Muscle of leg (tissue), 16 donors: ENCODE measurements at places on chromosomes 5 and 9. TPM values are rescaled to one million over a fixed set of nuclear protein-coding genes. Genes with fewer than 3 reads are reported as not detected.

- DNase-seq = no peak
These were observed 563.9 kb upstream of the TLE4 start for GRCh38 chr9:79007701-79008483.

GRCh38 chr5:123617561-123617960 lies 105.6 kb downstream of the CSNK1G3 start:
- no peak for DNase-seq

DNA sequence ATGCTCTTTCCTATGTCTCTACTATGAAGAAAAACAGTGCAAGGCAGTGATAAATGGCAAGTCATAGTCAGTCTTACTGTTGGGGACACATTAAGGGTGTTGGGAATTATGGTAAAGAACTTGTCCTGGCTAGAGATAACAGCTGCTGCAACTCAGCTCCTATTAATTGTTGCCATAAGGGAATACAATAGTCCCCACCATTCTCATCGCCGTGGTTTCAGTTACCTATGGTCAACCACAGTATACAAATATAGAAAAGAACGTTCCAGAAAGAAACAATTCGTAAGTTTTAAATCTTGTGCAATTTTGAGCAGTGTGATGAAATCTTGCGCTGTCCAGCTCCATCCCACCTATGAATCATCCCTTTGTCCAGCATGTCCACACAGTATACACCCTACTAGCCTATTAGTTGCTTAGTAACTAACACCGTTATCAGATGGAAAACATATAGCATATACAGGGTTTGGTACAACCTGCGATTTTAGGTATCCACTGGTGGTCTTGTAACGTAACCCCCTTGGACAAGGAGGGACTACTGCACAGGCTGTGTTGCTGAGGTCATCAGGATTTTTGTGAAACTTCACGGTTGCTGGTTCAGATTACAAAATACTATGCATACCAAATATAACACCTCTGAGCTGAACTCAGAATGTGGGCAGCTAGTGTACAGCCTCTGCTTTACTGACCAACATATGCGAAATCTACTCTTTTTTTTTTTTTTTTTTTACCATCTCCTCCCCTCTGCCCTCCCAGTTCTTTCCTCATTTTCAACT lies 53.5 kb downstream of the ZFR start:
- no peak for DNase-seq

GRCh38 chr9:96117398-96118080 lies 184.4 kb downstream of the HSD17B3 start:
- no peak for DNase-seq

DNA sequence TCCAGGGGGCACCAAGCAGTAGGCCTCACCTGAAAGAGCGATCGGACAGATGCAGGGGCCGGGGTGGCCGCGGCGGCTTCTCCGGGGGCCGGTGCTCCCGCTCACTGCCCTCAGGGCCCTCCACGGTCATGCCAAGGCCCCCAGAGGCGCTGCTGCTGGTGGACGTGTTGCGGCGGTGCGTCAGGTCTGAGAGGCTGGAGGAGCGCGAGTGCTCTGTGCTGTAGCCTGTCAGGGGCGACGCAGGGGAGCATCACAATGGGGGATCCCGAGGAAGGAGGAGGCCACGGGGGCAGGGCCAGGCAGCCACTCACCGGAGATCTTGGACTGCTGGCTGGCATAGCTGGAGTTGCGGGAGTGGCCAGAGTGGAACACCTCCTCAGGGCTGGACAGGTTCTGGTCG lies 7.7 kb upstream of the DPM2 start:
- DNase-seq = no peak

DNA sequence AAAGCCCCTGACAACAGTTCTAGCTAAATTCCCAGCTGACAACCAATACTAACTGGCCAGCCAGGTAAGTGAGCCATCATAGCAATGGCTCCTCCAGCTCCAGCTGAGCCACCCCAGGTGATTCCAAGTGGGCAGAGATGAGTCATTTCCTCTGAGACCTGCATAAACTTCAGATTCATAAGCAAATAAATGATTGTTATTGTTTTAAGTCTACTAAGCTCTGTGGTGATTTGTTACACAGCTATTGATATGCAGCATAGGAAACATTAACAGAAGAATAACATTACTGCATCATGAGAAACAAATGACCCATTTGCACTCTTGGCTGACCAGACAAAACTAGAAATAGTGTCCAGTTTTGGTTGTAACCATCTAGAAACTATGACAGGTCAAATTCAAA lies 60.3 kb downstream of the TTC39B start:
- no peak for DNase-seq

GRCh38 chr9:83220730-83221129 lies 157.8 kb upstream of the RASEF start:
- no peak for DNase-seq

GRCh38 chr9:90778746-90779145 lies 22.9 kb upstream of the SYK start:
- DNase-seq = no peak

DNA sequence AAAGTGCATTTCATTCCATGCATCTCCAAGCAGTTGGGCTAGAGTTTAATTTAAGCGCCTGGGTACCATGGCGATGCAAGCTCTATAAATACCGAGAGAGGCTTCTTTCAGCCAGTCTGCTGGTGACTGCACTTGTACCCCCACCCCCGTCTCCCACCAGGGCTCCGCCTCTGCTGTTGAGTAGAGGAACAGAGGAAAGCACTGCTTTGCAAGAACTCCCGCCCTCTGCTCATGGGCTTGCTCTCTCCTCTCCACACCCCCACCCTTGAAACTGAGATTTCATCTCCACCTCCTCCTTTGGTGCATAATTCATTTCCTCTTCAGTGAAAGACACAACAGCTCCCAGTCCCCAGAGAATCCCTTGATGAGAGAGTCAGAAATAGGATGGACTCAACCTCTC lies 5.1 kb upstream of the WWC1 start:
- no peak for DNase-seq

DNA sequence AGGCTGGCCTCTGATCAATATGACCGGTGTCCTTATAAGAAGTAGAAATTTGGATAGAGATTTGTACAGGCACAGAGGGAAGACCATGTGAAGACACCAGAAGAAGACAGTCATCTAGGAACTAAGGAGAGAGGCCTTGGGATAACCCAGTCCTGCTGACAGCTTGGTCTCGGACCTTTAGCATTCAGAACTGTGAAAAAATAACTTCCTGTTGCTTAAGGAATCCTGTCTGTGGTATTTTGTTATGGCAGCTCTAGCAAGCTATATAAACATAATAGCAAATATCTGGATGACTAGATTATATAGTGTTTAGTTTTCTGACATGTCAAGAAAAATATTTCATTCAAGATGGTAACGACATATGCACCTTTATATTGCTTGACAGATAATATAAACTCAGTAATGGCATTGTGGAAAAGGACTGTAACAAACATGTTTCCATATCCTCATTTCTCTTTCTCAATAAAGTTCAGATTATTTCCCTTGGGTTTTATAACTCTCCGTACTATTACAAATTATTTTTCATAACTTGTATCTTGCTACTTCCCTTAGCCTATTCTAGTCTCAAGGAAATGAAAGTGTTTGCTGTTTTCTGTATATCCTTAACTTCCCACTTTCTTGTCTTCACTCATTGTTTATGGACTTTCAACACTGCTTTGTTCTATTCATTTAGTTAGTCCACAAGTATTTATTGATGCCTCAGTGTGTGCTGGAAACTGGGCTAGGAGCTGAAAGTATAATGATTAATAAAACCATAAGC lies 62.4 kb downstream of the KIAA1958 start:
- DNase-seq = peak; percentile 28

GRCh38 chr9:109466623-109467590 lies 31.2 kb downstream of the PTPN3 start:
- DNase-seq = no peak

DNA sequence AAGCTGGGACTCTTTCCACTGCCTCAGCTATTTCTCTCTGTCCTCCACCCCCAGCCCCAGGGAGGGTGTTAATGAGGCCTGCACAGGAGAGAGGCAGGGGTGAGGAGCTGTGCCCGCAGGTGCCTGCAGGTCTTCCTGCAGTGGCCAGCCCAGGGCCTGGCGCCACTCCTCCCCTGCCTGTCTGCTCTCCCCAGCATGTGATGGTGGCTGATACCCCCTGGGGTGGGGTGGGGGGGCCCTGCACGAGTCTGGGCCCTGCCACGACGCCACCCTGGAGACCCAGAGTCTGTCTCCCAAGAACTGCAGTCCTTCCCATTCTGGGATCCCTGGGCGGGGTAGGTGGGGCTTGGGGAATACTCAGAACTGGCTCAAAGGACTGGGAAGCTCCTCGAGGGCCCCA lies 166.4 kb upstream of the SMIM23 start:
- DNase-seq = no peak

The GMCL2 gene
- total RNA-seq = not detected

The OBP2A gene
- not detected for total RNA-seq

The TAS2R1 gene
- not detected for total RNA-seq

The PCDHGB7 gene
- total RNA-seq = 4.2 TPM

The BNC2 gene
- 24.0 TPM for total RNA-seq

The PCDHB12 gene
- 2.4 TPM for total RNA-seq

The DAB2IP gene
- 26.3 TPM for total RNA-seq

The GPR150 gene
- total RNA-seq = 0.09 TPM

The AGXT2 gene
- total RNA-seq = 0.04 TPM

The MRRF gene
- total RNA-seq = 30.1 TPM
